ENCODE measurements at places on chromosomes 1 and 21.

- DNase-seq: peak; percentile 41
These were observed 2.9 kb downstream of the MXRA8 start for GRCh38 chr1:1355416-1355815.

DNA sequence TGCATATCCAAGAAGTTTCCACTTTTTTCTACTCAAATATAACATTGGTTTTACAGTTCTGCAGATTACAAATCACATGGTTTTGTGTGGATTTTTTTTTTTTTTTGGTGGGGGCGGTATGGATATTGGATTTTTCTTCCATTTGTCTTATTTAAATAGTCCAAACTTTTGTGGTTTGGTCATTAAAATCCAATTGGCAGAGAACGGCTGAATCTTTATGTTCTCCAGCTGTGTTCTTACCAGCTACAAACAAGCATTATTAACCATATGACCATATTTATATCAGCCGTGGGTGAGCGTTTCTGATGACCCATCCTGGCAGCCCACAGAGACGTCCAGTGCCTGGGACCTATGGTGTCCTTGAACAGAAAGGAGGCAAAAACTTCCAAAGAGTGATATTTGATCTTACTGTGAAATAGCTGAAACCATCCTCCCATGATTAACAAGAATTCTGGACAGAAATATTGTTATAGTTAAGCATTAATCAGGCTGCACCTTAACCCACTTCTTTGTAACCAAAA is 200.4 kb downstream of the LYPLAL1 start:
- DNase-seq: no peak

GRCh38 chr1:178579562-178579961 is 66.7 kb downstream of the TEX35 start:
- DNase-seq: no peak

DNA sequence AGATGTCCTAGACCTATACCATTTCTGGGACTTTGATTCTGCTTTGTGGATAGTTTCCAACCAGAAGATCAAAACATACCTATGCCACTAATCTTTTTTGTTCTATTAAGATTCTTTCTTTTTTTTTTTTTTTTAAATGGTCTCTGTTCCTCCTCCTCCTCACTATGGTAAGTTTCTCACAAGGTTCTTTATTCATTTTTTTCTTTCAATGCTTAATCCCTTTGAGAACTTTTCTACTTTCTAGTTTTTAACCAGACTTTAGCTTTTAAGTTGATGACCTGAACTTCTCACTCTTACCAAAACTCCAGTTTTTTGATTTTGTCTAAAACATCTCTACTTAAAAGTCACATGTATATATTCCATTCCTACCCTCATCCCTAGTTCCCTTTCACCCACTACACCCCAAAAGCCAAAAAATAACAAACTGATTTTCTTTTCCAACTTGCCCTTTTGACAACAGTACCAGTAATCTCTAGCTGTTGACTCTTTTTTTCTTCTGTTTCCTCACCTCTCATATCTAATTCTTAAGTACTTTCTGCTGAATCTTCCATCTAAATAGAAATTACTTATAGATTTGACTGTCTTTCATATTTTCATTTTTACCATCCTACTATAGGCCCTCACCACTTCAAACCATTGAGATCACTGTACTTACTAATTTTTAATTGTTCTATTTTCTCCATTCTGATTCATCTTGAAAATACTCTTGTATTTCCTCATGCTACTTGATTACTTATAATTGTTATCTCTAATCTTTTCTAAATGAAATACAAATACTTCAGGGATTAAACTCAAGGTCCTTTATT is 6.1 kb downstream of the CEPT1 start:
- no peak for DNase-seq

GRCh38 chr1:226074046-226074445 is 11.5 kb downstream of the H3-3A start:
- DNase-seq: no peak

DNA sequence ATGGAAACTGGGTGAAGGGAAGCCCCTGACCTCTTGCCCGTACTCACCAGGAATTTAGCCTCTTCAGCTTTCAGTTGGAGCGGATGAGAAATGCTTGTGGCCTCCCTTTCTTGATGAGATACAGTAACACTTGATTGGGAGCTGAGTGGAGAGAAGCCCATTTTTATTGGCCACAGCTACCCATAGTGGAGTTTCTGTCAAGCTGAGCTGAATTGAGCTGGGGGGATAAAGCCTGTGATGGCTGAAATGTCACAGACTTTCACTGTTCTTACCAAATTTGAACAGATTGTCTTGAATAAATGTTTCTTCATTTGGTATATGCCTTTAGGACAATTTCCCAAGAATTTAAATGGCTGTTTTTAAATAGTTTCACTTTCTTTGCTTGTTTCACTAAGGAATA is 125.9 kb downstream of the ZMYM4 start:
- DNase-seq: no peak

GRCh38 chr1:84836145-84836544 is 56.9 kb downstream of the LPAR3 start:
- DNase-seq: peak; percentile 90

DNA sequence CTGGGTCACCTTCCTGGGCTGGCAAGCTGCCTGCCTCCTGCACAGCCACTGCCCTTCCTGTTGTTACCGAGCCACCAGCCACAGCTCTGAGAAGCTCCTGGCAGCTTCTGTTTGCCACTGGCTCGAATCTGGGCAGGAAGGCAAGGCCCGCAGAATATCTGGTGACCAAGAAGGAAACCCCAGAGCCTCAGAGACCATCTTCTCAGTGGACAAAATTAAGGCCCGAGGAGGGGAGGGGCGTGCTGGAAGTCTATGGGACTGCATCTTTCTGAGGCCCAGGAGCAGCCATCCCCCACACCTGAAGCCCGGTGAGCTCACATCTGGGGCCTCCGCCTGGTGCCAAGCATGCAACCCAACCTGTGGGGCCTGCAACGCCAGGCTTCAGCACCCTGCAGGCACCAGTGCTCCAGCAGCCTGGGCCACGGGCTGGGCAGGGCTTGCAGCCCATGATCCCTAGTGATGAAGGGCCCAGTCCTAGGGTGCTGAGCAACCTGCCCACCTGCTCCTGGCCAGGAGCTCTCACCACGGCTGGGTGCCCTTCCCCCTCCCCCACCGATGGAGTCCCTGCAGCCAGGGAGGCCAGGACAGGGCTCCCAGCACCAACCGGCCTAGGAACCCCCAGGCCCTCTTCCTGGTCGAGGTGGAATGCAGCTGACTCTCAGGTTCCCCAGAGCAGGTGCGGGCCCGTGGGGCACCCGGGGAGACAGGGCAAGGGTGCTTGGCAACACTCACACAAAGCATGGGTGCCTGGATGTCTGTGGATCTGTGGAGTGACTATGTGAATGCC is 879 bp downstream of the CPTP start:
- peak; percentile 73 for DNase-seq

- no peak for DNase-seq
These were observed 18.2 kb downstream of the RHBG start for GRCh38 chr1:156386949-156387869.

DNA sequence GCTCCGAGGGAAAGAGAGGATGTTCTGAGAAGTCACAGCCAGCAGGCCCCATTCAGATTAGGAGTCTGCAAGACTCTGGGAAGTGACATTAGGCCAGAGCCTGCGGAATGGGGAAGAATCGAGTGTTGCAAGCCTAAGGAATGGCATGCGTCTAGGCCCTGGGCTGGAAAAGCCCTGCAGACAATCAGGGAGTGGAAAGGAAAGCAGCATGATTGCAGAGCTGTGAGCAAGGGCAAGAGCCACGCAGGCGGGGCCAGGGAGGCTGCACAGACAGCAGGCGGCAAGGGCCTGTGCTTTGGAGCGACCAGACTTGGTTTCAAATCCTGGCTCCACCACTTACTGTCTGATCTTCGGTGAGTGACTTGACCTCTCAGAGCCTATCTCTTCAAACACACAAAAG is 118.2 kb downstream of the RRAGC start:
- DNase-seq: peak; percentile 34

GRCh38 chr1:63967901-63968300 is 194.1 kb downstream of the ROR1 start:
- DNase-seq: no peak

GRCh38 chr1:225813214-225813964 is 3.5 kb downstream of the EPHX1 start:
- DNase-seq: peak; percentile 76

- peak; percentile 74 for DNase-seq
These were observed 95.3 kb downstream of the ABCA4 start for GRCh38 chr1:94025383-94026340.

Data from epithelial cell of esophagus (primary cell).